ENCODE measurements at places on chromosomes 1 and 21.

DNA sequence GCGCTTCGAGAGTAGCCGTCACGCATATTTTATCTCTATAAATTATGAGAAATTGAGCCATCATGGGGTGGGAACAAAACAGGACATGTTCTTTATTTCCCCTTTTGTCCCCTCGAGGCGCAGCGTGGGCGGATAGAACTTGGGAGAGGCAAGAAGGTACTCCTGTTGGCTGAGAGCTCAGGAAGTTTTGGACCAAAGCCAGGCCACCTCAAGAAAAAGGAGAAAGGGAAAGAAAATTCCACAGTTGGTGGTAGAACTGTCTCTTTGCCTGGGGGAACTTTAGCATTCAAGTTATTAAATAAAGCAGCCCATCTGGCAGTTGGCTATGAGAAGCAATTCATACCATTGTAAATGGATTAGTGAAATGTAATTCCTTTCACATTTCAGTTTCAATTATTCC lies 76.4 kb upstream of the DSCAM start:
- DNase-seq, result no peak

DNA sequence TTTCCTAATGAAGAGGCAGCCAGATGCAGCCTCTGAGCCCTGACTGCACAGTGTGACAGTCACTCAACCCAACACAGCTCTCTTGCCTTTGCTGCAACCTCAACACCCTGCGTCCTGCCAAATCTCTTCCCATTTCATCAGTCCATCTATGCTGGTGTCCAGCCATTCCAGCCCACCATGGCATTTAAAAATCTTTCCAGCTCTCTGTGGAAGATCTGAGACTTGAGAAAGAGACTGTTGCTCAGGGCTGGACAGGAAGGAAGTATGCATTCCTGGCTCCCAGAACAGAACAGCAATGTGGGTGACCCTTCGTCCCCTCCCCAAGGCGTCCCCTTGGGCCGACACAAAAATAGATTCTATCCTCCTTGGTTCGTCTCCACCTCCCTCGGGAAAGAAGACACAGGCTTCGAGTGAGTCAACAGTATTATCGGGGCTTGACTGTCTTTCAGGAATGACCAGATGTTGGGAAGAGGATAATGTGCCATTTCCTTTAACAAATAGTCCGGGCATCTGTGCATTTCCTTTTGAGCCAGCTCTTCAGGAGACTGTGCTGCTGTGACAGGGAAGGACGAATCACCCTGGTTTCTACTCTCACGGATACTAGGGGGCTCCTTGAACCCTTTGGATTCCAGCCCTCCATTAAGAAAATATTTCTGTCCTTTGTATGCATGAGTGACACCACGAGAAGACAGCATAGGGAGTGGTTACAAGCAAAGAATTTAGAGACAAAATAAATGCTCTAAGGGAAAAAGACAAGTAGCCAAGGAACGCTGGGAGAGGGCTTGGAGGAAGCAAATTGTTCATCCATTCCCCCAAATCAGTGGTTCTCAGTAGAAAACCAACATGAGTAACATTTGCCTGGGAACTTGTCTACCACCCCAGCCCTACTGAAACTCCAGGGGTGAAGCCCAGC lies 111.4 kb upstream of the CDC42BPA start:
- no peak for DNase-seq

GRCh38 chr1:229657993-229658755 lies 32.1 kb downstream of the URB2 start:
- no peak for DNase-seq

GRCh38 chr1:83900524-83900923 lies 98.4 kb downstream of the TTLL7 start:
- DNase-seq, result no peak

DNA sequence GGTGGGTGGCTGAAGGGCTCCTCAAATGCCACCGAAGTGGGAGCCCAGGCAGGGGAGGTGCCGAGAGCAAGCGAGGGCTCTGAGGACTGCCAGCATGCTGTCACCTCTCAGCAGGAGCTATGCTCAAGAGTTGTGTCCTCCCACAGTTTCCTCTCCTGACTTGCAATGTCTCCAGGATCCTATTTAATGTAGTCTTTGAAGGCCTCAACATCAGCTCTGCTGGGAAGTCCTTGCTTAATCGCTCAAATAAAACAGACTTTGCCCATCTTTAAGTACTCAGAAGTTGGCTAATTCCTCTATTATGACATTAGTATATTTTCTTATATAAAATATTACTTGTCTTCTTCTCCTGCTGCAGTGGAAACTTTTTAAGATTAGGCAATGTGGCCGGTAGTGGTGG lies 154.2 kb upstream of the NRIP1 start:
- no peak for DNase-seq

DNA sequence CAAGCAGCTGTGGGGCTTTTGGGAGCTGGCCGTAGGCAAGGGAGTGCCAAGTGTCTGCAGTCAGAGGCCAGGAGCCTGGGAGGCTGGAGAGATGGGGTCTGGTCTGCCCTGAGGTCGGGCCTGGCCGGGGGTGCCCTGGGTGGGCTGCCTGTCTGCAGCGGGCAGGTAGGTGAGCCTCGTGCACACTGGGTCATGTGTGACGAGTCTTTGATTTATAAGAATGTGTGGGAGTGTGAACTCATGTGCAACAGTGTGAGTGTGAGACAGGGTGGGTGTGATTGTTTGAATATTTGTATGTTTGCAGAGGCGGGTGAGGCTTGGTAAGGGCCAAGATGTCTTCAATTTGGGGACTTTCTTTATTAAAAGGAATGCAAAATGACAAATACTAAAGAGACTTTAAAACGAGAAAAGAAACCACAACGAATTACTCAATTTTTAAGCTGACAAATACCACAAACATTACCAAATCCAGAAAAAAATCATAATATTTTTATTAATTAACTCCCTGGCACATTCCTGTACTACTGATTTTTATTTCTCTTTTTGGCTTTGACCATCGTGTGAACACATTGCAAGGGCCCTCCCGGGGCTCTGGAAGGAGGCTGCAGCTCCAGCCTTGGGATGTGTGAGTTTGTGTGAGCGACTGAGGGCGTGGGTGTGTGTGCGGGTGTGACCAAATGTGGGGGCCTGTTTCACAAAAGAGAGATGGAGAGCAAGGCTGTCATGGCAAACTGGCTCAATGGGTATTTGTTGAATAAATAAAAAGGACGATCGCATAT lies 110.3 kb upstream of the WNT4 start:
- no peak for DNase-seq

DNA sequence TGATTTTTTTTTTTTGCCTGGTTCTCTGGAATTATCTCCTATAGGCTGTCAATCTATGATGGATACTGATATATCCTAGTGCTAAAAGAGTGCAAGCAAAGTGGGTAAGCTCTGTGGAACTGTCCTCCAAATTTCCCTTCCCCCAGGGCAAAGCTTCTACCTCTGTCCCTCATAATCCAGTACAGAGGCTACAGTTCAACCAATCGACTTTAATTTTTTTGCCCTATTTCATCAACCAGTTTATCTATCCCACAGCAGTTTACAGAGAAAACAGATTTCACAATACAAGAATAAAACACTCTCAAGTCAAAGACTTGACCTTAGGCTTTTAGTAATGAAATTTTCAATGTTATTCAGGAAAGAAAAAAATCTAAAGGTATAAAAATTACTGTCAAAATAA lies 13.9 kb downstream of the PUM1 start:
- no peak for DNase-seq
